ENCODE measurements at places on chromosomes 11 and 22.

GRCh38 chr11:44680982-44681597 lies 45.7 kb upstream of the TSPAN18 start:
- no peak for DNase-seq

- no peak for DNase-seq
Observed at GRCh38 chr11:109745996-109746625, 324.1 kb downstream of the C11orf87 start.

DNA sequence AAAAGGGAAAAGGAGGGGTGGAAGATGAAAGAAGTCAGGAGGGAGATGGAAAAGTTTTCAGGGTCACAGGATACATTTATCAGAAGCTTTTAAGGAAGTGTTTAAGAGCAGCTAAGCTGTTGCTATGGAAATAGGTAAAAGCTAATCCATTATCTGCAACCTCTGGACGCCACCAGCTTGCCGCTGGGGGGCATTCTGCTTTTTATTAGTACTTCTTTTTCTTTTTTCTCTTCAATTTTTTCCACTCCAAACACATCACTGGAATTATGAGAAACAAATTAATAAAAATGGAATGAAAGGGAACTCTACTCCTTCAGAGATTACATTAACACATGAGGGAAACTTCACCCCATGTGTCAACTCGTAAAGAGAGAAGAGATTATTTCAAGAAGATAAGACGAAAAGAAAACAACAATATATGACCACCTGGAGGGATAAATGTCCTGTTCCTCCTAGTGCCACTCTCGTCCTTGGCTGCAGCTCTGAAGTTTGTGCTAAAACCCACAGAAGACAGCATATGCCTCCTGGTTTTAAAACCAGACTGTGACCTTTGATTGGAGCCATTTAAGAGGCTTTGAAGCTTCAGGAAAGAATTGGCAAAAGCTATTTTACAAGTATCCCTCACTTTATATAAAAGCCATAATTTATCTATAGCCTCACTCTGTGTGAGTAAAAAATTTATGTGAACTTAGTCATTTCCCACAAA lies 972.8 kb downstream of the OPCML start:
- DNase-seq, result no peak

GRCh38 chr11:17421781-17422180 lies 33.3 kb upstream of the KCNJ11 start:
- no peak for DNase-seq

- DNase-seq, result no peak
Observed at GRCh38 chr11:69220561-69221051, 64.9 kb downstream of the SMIM38 start.

All from stimulated activated CD4-positive, alpha-beta T cell treated with anti-CD3 and anti-CD28 coated beads, Interleukin-2, amount 100 ng/mL, for 4 hours (primary cell).